ENCODE measurements at places on chromosomes 13 and 19. TPM values are rescaled to one million over a fixed set of nuclear protein-coding genes. Genes with fewer than 3 reads are reported as not detected.

SPRY2 gene
- total RNA-seq, result 48.5 TPM

STXBP2 gene
- 10.3 TPM for total RNA-seq

- peak; percentile 81 for DNase-seq
Measured at GRCh38 chr19:5926641-5927440, 12.8 kb downstream of the CAPS start.

DNA sequence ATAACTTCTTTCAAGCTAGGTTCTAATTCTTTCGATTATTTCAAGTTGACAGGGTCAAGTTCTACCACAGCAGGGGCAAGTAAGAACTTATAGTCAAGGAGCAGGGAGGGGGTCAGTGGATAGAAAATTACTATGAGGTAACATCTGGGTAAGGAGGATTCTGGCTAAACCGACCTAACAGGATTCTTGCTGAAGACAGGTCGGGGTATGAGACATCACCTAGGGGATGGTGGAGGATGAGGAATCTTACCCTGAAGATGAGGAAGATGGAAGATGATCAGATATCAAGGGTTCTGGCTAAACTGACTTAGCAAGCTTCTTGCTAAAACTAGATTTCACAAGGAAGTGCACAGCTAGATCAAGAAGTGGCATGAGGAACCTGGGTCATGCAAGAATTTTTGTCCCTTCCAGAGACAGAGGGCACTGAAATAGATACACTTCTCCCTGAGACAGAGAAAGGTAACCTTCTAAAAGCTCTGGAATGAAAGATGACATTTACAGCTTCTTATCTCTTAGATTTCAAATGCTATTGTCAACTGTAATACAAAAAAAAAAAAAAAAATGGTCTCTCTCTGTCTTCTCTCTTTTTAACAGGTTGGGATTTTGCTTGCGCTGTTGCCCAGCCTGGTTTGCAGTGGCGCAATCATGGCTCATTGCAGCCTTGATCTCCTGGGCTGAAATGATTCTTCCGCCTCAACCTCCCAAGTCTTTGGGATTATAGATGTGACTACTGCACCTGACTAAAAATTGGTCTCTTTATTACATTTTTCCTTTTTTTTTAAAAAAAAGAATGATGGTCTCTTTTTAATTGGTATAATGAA, 9.6 kb upstream of the METTL21C start:
- no peak for DNase-seq

GRCh38 chr19:1068009-1069001, 1.3 kb downstream of the ARHGAP45 start:
- DNase-seq, result no peak

- DNase-seq, result no peak
Measured at GRCh38 chr19:23554548-23554947, 132.5 kb downstream of the ZNF675 start.

DNA sequence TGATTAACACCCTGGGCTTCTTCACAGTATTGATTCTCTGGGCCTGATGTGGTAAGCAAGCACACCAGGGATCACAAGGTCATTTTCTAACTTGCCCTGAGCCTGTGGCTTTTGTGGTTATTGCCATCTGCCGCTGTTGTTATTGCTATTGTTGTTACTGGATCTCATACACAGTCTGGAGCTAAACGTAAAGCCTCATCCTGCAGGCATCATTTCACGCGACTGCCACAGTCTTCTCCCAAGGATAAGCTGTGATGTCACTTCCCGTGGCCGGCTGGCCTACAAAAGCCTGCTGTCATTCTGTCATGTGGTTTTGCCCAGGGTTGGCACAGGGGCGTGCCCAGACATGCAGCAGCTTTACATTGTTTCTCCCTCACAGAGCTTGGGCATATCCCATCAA, 154.0 kb upstream of the GPR12 start:
- DNase-seq, result no peak

GRCh38 chr13:76499891-76500290, 386.3 kb downstream of the KCTD12 start:
- DNase-seq, result no peak

DNA sequence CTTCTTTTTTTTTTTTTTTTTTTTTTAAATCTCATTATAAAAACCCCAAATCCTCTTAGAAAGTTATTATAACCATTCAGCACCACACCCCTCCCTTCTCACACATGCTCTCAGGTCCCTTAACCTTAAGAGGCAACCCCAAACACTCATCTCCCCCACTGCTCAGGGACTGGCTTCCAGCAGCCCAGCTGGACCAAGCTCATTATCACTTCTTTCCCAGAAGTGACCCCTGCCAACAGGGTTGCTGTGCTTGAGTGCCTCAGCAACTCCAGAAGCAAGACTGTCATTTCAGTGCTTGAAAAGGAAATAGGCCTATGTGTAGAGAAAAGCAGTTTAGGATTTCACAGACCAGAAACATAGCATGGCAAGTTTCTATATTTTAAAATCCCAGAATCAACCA, 84.3 kb downstream of the SLAIN1 start:
- no peak for DNase-seq

DNA sequence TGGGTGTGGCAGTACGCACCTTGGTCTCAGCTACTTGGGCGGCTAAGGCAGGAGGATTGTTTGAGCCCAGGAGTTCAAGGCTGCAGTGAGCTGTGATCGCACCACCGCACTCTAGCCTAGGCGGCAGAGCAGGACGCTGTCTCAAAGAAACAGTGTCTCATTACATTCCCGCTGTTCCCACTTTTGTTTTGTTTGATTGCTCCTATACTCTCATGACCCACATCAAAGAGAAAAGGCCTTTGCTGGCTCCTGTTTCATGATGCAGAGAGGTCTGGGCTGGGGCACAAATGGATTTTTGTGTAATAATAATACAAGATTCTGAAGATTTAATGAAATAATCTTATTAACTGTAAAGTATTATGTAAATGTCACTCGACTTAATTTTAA, 85.7 kb downstream of the LACC1 start:
- no peak for DNase-seq

GRCh38 chr13:103133556-103133955, 67.3 kb upstream of the SLC10A2 start:
- no peak for DNase-seq
